NCI-H1092 treated with DMSO at 0.1 percent for 48 hours (cell line): ENCODE measurements at places on chromosomes 13 and 19.
A peak's percentile ranks its signal among the peaks of the same experiment; 100 is the strongest.

DNA sequence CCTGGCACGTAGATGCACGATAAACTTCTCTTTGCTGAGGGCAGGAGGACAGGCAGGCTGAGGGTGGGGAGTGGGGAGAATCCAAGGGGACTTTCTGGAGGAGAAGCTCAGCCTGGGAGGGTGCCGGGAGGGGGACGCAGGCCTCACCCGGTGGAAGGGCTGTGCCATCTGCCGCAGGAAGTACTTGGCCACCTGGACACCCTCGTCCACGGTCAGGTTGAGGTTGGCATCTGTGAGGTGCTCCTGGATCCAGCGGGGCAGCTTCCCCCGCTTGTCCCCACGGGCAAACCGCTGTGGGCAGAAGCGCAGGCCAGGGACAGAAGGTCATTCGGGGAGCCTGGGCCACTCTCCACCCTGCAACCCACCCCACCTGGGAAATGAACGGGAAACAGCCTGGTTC lies 11.5 kb downstream of the KLC3 start:
- no peak for DNase-seq

DNA sequence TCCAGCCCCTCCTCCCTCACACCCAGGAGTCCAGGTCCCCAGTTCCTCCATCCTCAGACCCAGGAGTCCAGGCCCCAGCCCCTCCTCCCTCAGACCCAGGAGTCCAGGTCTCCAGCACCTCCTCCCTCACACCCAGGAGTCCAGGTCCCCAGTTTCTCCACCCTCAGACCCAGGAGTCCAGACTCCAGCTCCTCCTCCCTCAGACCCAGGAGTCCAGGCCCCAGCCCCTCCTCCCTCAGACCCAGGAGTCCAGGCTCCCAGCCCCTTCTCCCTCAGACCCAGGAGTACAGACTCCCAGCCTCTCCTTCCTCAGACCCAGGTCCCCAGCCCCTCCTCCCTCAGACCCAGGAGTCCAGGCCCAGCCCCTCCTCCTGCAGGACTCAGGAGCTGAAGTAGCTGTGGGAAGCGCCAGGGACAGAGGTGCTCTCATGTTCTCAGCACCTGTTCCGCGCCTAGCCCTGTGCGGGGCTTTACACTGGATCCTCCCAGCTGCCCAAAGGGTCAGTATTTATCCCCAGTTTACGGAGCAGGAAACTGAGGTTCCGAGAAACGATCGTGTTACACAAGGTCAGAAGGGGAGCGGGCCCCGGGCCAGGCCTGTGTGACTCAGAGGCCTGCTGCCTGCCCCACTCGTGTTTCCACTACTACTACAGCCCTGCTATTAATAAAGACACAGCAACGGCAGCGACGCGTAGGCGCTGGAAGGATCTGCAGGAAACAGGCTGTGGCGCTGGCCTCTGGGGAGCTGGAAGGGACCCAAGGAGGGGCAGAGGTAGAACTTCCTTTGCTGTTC lies 1.7 kb upstream of the SBK3 start:
- no peak for DNase-seq

DNA sequence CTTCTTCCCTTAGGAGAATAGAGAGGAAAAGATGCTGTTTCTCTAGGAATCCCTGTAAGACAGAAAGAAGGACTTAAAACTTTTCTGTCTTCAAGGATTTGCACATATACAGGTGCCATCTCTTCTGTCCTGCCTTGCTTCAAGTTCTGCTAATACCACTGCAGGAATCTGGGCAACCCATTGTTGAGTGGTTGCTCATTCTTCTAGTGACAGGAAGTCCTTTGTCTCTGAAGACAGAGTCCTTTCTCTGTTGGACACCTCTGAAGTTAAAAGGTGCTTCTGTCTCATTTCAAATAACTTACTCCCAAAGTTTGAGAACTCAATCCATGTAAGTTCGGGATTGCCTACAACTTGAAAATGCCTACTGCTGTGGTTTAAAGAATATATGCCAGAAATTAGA lies 114.4 kb upstream of the TMTC4 start:
- DNase-seq: no peak

DNA sequence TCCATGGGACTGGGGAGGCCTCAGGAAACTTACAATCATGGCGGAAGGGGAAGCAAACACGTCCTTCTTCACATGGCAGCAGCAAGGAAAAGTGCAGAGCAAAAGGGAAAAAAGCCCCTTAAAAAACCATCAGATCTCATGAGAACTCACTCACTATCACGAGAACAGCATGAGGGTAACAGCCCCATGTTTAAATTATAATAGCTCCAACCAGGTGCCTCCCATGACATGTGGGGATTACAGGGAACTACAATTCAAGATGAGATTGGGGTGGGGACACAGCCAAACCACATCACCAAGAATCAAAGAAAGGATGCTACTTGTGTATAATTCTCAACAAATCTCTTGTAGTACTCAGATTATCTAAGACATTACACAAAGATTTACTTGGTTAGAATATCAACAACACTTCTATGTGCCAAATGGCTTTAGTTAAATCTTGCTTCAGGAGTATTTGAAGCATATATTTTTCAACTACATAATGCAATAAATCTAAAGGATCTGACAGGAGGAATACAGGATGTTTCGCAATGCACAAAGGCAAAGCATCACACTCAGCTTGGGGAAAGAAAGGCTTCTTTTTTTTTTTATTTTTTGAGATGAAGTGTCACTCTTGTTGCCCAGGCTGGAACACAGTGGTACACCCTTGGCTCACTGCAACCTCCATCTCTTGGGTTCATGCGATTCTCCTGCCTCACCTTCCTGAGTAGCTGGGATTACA lies 180.0 kb downstream of the LHFPL6 start:
- no peak for DNase-seq

GRCh38 chr13:101300531-101300930 lies 115.8 kb downstream of the NALCN start:
- DNase-seq: no peak

- peak; percentile 9 for DNase-seq
Measured at GRCh38 chr13:41352935-41353840, 42.1 kb downstream of the NAA16 start.

GRCh38 chr19:7888145-7888825 lies at the start of gene LRRC8E:
TSS of gene LRRC8E (plus strand) at chr19:7888510. CDS start at chr19:7895604, 7,094 bp downstream.
- no peak for DNase-seq

DNA sequence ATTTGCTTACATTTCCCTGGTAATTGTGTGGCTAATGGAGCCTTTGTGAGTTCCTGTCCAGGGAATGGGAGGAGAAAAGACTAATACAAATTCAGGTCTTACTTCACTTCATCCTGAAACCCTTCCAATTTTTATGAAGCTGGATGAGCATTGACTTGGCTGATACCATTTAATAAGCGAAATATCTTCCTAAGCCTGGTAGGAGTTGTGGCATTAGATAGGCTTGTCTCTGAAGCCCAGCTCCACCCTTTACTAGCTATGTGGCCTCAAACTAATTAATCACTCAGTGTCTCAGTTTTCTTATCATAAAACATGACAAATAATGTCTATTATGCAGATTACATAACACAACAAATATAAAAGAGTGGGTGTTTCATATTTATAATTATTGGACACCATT lies 106.3 kb downstream of the FGF9 start:
- DNase-seq: no peak

DNA sequence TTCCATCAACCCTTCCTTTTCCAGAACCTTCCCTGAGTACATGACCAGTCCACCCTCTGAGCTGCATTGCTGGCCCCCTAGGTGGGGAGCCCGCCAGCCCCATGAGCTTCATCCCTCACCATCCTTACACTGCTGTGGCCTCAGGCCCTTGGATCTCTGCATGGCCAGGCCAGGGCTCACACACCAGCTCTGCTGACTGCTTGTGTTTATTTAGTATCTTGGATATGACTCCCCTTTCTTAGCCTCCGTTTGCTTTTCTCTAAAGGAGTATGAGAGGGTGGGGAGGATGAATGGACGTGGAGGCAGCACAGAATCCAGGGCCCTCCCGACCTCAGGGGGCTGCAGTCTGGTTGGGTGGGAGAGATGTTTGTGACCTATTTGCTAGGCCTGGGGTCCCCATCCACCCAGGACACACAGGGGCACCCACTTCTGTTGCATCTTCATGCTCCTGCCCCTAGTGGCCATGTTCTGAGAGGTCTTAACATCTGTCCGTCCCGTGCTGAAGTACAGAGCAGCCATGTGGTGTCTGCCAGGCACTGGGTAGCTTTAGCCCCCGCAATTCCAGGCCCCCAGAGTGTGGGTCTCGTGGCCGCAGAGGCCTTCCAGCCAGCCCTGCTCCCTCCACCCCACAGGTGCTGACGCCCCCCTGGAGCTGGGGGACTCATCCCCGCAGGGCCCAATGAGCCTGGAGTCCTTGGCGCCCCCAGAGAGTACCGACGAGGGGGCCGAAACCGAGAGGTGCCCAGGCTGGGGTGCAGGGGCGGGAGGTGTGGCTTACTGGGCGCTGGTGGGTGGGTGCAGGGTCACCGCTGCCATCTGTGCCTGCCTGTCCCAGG lies 13.0 kb downstream of the ARHGEF1 start:
- no peak for DNase-seq

DNA sequence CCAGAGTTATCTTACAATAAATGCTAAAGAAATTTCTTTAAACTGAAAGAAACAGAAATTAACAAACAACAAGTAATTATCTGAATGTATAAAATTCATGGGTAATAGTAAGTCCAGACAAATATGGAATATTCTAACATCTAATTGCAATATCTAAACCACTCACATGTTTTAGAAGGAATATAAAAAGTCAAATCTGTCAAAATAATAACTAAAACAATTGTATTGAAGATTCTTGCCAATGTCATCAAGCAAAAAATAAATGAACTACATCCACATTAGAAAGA lies 942.9 kb upstream of the PCDH20 start:
- DNase-seq: no peak

GRCh38 chr13:43227721-43228120 lies 204.3 kb downstream of the DNAJC15 start:
- no peak for DNase-seq
